ENCODE measurements at places on chromosomes 5 and 9.
A peak's percentile ranks its signal among the peaks of the same experiment; 100 is the strongest.

DNA sequence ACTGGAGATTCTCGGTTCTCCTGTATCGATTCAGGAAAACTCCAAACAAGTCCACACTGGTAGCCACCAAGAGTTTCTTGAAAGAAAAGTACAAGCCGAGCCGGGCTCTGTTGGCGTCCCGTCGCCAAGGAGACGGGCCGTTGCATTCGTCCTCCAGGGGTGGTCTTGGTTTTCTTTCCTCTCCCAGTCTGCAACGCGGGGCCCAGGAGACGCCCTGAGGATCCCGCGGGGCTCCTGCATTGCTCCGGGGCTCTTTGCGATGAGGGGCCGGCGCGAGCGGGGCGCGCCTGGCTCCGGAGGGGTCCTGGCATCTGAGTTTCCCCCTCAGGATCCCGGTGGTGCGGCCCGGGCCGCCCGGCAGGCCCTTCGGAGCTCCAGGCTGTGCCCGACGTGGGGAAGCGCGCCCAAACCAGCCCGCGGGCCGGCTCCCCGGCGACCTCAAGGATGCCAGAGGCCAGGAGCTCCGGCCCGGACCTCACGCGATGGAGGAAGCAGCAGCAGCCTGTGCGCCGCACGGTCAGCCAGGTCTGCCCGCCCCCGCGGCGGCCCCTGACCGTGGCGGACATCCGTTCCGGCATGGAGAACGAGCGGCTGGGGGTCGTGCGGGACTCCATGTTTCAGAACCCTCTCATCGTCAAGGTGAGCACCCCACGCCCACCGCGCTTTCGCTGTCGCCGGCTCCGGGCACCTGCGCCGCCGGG lies at the start of gene CFAP77:
Gene CFAP77, plus strand, starts transcription at position 384 of the 701 bp plus-strand sequence. Its CDS starts 61 bp downstream, at position 445.
- DNase-seq: no peak

- peak; percentile 19 for DNase-seq
These were observed 153.1 kb downstream of the DROSHA start for GRCh38 chr5:31378838-31379237.

DNA sequence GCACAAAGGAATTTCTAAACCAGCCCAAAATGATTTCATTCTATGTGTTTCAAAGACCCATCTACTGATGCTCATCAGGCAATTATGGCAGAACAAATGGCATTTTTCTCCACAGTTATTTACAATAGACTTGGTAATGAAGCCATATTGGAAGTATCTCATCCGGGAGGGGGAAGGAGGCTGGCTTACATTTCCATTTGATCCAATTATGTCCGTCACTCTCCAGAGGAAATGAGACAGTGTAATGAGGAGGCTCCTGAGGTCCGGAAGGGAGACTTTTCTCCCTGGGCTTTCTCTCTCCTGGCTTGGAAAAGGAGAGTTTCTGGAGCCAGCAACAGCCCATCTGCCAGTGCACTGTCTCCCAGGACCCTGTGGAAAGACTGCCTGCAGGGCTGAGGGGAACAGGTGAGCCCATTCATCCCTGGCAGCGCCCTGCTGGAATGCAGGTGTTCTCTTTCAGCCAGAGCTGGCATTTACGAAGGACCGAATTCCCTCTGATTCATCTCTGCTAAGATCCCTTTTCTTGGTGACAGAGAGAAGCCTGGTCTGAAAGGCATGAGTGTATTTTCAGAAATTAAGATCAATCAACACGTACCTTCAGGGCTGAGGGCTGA lies 54.9 kb upstream of the SAP30L start:
- no peak for DNase-seq

DNA sequence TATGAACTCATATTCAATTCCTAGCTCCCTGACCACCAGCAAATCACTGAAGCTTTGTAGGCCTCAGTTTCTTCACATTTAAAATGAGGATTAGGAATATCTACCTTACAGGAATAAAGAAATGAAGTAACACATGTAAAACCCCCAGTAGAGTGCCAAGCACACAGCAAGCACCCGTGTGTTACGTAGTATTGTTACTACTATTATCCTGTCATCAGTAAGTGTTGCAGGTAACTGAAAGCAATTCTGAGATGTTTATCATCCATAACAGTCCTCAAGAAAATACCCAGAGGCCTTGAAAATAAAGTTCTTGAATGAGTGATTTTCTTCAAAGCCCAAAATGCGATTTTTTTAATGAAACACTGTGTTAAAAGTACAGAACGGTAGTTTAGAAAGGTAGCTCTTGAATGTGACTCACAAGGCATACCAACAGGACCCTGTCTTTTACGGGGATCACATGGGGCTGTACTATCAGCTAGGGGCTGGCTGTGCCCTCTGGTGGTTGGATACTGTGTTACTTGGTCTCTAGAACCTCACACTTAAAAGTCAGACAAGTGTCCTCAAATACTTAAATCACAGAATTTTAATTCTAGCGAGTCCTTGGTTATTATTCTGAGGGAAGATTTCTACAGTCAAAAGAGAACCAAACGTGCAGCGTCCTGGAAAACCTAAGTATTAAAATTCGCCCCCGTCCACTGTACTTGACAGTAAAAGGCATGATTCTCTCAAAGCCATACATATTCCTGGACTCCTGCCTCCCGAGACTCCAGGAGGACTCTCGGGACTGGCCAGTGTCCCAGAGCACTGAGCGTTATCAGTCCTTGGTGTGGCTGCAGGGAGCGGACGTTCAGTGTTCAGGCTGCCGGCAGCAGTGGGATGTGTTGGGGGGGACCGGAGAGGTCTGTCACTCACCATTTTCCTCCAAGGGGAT lies 725 bp downstream of the NDUFB6 start:
- DNase-seq: peak; percentile 88

- no peak for DNase-seq
These were observed 72.0 kb upstream of the NR4A3 start for GRCh38 chr9:99749641-99750040.

- DNase-seq: no peak
These were observed 156.8 kb upstream of the MSX2 start for GRCh38 chr5:174567506-174568141.

DNA sequence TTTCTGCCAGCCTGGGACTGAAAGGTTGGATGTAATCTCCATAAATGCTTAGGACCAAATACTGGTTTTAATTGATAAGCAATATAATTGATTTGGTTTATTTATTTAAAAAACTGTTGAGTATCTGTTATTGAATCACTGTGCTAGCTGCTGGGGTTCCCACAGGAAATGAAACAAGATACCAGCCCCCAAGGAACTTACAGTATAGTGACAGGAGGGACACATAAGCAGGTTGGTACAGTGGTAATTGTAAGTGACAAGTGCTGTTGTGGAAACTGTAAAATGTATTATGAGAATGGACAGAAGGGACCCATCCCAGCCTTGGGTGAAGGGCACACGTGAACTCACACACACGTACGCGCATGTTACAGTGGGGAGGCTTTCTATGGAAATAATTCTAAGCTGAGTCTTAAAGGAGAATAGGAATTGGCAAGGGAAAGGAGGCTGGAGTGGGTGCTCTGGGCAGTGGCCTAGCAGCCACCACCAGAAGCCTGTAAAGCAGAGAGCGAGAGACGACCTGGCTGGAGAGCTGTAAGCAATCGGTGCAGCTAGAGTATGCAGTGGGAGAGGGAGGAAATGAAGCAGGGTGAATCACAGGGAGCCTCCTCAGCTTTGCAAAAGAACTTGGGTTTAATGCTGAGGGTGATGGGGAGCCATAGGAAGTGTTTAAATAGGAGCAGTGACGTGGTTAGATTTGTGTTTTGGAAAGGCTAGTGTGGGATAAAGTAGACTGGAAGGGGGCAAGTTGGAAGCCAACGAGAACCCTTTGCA lies 39.3 kb downstream of the GLRA1 start:
- no peak for DNase-seq

- DNase-seq: no peak
These were observed 40.4 kb upstream of the HSPB3 start for GRCh38 chr5:54415147-54415546.

GRCh38 chr5:170444969-170445505 lies 55.9 kb upstream of the KCNMB1 start:
- DNase-seq: no peak

GRCh38 chr5:80437326-80437725 lies 29.5 kb downstream of the ZFYVE16 start:
- DNase-seq: no peak

- DNase-seq: peak; percentile 23
These were observed 18.1 kb downstream of the LPCAT1 start for GRCh38 chr5:1505506-1506241.

GRCh38 chr5:90558344-90559192 lies at the start of gene ADGRV1:
TSS of gene ADGRV1 (plus strand) at chr5:90558797. CDS start at chr5:90558896, 99 bp downstream.
- peak; percentile 96 for DNase-seq

DNA sequence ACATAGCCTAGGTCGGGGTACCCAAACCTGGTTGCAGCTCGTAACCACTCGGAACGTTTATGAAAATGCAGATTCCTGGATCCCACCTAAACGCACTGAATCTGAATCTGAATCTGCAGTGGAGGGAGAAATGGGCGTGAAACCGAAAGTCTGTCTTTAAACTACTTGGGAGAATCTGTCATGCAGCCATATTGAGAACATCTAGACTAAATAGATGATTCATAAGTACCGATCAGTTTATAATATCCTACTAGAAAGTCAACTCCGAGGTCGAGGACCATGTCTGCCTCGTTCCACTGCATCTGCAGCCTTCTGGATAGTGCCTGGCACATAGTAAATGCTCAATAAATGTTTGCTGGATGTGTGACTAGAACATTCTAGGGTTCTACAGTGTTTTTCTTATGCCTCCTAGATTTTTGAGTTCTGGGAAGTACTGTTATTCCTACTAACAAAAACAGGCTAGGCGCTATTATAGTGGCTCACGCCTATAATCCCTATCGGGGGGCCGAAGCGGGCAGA lies 632 bp downstream of the COQ4 start:
- no peak for DNase-seq

- no peak for DNase-seq
These were observed 89.3 kb upstream of the DMRT1 start for GRCh38 chr9:752201-752600.

DNA sequence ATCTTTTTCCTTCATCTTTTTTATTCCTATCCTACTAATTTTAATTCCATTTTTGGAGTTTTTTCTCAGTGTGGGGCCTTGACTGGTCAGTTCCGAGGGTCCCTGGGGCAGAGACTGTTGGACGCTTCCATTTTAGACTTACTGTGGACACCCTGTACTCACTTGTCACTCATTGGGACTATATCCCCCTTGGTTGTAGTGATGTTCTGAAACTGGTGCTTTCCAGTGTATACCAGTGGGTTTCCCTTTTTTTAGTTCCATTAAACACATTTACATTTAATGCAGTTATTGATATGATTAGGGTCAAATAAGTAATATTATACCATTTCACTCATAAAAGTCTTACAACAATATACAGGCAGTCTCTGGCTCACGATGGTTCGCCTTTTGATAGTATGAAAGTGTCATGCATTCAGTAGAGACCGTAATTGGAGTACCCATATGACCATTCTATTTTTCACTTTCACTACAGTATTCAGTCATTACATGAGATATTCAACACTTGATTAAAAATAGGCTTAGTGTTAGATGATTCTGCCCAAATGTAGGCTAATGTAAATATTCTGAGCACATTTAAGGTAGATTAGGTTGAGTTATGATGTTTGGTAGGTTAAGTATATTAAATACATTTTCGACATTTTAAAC lies 46.0 kb downstream of the CNOT6 start:
- DNase-seq: no peak

DNA sequence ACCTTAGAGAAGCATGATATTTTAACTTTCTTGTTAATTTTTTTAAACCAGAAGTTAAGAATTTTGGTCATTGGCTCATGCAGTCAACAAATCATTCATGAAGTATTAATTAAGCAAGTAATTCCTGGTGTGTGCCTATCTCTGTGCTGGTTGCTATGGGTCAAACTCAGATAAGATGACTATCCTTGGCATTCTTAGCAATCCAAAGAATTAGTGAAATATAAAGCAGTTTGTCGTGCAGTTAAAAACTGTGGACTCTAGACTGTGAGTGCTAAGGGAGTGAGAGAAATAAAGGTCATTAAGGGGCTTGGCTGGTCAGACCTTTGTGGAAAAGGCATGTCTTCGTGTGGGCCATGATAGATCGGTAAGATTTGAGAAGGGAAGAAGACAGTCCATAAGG lies 4.8 kb downstream of the CYFIP2 start:
- no peak for DNase-seq

DNA sequence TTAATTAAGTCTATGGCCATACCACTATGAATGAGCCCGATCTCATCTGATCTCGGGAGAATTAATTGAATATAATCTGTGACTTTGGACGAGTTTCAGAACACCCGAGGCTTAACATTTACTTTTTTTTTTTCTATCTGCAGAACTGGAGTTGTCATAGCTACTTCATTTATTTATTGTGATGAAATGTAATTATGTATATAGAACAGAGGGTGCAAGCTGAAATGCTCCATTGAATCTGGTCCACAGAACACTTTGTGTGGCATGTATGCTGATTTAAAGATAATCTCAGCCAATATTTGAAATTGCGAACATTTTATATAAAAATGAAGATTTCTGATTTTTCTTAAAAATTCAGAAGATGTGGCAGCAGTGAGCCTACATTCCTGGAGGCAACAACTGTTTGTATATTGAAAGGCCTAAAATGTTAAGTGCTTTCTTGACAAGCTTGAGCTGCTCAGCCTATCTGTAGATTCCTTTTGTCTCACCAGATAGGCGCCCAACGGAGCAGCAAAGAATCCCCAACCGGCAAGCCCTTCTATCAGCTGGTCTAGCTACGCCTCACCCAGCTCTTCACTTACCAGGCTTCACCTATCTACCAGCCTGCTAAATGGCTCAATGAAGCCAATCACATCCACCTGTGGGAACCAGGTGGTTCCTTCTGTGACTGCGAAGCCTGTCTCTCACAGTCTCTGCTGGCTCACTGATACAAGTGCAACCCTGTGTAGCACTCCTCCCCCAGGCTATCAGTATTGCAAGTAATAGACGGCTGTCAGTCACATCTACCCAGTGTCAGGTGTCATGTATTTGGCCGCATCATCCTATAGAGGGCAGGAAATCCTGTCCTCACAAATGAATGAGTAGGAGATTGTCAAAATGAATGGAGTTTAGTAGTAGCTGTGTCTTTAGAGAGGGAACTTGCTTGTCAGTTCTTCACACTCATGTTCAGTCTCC lies 170.6 kb upstream of the MRPS30 start:
- no peak for DNase-seq

GRCh38 chr9:122016744-122017143 lies 76.4 kb downstream of the TTLL11 start:
- DNase-seq: no peak

DNA sequence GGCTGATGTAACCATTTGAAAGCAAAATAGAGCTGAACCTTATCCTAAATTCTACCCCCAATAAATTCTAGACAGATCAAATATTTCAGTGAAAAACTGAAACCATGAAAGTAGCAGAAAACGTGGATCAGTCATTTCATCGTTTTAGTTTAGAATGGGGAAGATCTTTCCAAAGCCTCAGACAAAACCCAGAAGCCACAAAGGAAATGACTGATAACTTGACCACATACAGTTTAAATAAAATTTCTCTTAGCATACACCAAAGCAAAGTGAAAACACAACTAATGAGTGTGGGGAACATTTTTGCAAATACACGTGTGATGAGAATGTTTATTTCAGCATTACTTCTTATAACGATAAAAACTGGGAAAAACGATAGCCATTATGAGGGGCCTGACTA lies 284.8 kb downstream of the ADGRV1 start:
- DNase-seq: no peak

All from large intestine (tissue), 12 donors.